Activated effector memory CD4-positive, alpha-beta T cell treated with Interleukin-2 at 50 U/mL for 16 hours (primary cell): ENCODE measurements at places on chromosomes 6 and 20.

- no peak for DNase-seq
Observed at GRCh38 chr6:42128460-42129359, 13.7 kb downstream of the C6orf132 start.

- no peak for DNase-seq
Observed at GRCh38 chr6:131419702-131420101, 153.3 kb upstream of the ARG1 start.

- no peak for DNase-seq
Observed at GRCh38 chr6:149093643-149094042, 223.9 kb upstream of the TAB2 start.

DNA sequence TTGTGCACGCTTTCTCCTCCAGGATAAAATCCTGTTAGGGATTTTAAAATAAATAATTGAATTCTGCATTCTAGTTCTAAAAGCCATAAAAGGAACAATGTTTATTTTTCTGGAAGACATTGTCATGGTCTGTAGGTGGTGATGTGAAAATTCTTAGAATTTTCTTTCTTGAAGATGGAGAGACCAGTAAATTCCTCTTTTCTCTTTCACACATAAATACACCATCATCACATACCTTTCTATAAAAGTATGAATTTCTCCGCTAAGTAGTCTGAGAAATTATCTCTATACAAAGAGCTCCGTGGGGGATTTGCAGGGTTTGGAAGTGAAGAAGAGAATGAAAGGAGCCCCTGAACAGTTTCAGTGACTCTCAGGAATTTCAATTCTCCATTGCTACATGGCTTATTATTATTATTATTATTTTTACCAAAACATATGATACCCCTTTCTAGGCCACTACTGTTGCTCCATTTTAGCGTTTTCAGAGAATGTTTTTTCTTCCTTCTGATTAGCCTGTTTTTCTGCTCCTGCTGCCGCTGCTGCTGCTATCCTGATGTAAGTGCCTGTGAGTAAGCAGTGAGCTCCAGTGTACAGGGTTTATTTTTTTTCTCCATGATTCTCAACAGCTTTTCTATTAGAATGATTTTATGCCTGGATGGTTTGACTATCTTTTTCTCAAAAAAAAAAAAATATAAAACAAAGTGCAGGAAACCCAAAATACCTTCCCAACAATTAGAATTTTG is 145.8 kb downstream of the SAMD5 start:
- DNase-seq = no peak

DNA sequence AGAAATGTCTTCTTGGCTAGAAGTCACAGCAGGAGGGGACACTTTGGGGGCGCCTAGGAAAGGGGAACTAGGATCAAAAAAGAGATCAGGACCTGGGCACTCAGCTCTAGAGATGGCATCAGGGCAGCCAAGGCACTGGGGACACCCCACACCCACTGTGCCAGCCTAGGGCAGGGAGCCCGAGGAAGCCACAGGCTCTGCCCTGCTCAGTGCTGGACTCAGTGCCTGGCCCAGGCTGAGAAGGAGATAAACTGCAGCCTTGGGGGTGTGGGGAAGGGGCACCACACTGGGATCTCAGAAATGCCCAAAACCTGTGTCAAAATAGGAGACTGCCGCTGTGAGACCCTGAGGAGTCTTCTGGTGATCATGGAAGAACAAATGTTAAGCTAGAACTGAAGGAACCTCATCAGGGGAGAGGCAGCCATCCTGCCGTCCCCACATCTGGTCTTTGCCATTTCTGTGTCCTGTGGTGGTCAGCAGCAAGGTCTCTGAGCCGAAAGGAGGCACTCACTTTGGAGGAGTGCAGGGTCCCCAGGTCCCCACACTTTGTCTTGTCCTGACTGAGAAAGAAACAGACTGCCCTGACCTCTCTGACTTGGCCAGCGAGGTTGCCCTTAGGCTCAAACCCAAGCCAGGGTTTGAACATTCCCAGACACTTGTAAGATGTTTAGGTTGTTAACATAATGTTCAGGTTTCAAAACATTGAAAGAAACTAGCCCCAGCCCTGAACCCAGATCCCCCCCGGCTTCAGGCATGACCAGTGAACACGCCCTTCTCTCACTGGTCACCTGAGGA is 2.3 kb downstream of the ARFRP1 start:
- no peak for DNase-seq
